COR-L47 (cell line): ENCODE measurements at places on chromosomes 3 and 15.

DNA sequence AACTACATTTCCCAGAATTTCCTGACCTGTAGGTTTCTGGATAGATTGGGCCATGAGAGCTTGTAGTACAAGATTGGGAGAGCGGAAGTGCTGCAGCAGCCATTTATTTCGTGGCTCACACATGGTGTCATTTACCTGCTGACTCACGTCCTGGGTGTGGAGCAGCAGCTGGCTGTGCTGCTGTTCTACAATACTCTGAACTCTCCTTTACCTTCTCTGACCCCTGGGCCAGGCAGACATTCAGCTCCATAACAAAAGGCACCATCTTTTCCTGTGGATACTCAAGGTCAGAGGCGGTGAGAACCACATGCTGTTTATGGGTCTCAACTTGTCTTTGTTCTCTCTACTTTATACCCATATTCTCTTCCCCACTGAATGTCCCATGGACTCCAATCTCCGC is 490.2 kb downstream of the IGSF11 start:
- DNase-seq = no peak

DNA sequence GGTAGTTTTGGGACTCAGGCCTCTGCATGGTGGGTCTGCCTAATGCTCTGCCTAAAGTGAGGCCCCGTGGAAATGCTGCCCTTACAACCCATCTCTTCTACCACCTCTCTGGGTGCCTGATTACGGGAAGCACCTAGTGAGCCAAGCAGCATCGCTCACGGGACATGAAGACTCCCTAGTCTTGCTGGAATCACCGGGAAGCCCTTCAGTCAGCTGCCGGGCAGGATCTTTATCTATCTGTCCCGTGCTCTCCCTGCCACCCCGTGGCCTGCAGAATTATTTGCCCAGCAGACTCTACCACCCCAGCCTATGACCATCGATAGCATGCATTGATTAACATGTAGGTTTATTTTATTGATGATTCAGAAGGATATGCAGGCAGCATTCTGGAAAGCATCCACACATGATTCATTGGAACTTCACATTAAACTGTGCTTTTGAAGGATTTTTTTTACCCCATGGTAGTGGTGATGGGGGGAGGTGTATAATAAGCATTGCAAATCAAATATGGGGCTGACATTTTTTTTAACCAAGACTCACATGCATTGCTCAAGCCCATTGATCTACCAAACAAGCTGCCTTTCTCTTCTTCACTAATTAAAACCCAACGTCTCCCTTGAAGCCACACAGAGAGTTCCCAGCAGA is 63.1 kb downstream of the ATP2B2 start:
- no peak for DNase-seq

DNA sequence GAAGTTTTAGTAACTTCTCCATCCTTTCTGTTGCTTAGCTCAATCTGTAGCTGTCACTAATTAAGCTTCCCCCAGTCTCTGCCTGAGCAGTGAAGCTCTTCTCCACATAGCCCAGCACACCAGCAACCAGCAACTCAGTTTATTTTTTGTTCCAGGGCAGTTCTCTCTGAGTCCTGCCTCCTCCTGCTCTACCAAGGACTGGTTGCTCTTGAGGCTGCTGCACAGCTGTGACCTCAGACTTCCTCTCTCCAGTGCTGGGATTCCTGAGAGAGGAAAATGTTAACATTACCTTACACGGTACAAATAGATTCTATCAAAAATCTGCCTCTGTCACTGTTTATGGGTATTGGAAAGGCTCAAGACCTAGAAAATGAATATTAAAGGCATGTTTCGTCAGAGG is 294.7 kb downstream of the OXSM start:
- no peak for DNase-seq

DNA sequence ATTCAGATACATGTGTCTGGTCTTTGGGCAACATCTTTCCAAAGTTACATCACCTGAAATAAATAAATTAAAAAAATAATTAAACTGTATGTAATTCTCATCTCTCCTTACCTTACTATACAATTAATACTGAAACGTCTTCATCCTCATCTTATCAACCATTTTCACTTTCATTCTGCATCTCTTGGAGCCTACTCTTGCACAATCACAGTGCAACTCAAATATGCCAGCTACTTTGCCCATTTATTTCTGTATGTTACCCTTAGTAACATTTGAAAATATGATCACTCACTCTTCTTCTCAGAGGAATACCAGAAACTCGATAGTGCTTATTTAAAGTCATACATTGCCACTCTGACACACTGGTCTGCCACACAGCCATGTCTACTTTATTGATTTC is 1357.1 kb upstream of the CADM2 start:
- DNase-seq = no peak

- DNase-seq = no peak
These were observed 37.8 kb upstream of the MED12L start for GRCh38 chr3:151047636-151048035.

DNA sequence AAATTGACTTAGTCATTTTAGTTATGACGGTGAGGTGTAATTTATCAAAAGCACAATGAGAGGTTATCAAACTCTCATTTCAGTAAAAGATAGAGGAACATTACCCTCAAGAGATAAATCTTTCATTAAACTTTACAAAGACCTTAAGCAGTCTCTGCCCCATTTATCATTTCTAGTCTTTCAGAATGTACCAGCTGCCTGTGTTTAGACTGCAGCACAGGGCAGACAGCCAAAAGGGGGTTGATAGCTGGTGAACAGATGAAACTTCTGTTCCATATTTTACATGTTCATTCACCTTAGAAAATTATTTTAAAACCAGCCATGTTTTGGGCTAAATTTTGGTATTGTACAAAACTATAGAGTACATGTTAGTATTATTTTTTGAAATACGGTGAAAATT is 514.6 kb upstream of the CNTN3 start:
- peak; percentile 5 for DNase-seq

- no peak for DNase-seq
These were observed 55.0 kb downstream of the SLC6A1 start for GRCh38 chr3:11047500-11047899.

GRCh38 chr15:96561593-96561992 is 231.1 kb downstream of the NR2F2 start:
- no peak for DNase-seq

- no peak for DNase-seq
These were observed 76.2 kb upstream of the ADAMTS9 start for GRCh38 chr3:64763980-64764379.

DNA sequence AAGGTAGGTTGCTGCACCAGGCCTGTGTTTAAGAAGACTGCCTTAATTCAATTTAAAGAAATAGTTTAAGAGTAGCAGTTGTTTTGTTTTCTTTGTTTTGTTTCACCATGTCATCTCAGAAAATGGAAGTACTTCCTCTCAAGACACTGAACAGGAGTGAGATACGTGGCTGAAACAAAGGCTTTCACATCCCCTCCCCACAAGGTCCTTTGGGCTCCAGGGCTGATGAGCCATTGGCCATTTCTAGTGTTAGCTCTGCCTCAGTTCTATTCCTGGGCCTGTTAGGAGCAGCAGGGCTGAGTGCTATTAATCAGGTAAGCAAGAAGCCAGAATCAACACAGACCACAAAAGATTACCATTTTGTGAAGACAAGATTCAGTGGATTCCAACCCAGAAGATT is 132.8 kb downstream of the KCNAB1 start:
- DNase-seq = no peak

- DNase-seq = peak; percentile 19
These were observed 240.0 kb downstream of the MBNL1 start for GRCh38 chr3:152508705-152509104.

- no peak for DNase-seq
These were observed 37.2 kb downstream of the CCDC54 start for GRCh38 chr3:107414325-107414964.

DNA sequence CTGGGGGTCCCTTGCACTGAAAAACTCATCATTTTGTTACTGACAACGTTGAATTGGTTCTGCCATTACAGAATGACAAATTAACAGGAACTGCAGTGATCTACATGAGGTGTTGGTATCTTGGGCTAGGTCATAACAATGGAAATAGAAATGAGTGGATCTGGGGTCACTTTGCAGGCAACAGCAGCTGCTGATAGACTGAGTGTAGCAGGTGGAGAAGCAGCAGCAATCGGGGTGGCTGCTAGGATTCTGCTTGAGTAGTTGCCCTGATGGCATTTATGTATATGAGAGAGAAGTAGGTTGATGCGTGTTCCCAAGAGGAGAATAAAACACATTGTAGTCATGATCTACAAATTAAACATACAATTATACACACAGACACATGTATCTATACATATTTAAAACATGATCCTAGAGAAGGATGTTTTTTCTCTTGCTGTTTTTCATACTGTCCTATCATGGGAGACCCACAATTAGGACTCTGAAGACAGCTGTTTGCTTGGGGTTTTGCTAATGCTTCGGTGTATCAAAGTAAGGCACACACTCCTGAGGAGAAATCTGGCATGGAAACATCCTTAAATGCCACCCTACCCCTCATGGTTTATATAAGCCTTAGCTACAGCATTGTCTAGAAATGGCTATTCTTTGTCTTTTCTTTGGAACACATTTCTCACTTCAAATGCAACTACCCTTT is 15.8 kb upstream of the THBS1 start:
- DNase-seq = no peak

DNA sequence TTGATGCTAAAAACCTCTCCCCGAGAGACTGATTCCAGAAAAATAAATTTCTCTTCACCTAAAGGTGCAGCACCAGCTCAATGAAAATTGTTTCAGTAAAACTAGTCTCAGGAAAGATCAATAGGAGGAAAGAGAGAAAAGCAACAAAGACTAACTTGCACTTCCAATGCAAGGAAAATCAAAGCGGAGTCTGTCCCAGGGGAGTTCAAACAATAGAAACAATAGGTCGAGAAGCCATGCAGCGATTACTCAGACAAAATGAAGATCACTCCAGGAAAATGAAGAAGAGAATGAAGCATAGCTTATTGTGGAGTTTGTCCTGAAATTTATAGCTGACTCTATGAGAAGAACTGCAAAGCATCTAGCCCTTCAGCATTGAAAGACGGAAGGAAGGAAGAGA is 105.1 kb upstream of the FRMD4B start:
- DNase-seq = no peak

GRCh38 chr3:63807961-63808565 is 11.0 kb upstream of the C3orf49 start:
- DNase-seq = no peak

GRCh38 chr3:192597506-192597905 is 129.8 kb downstream of the FGF12 start:
- no peak for DNase-seq

GRCh38 chr3:89179355-89180001 is 72.1 kb downstream of the EPHA3 start:
- no peak for DNase-seq

- DNase-seq = no peak
These were observed 91.1 kb downstream of the LINGO1 start for GRCh38 chr15:77541421-77542181.

DNA sequence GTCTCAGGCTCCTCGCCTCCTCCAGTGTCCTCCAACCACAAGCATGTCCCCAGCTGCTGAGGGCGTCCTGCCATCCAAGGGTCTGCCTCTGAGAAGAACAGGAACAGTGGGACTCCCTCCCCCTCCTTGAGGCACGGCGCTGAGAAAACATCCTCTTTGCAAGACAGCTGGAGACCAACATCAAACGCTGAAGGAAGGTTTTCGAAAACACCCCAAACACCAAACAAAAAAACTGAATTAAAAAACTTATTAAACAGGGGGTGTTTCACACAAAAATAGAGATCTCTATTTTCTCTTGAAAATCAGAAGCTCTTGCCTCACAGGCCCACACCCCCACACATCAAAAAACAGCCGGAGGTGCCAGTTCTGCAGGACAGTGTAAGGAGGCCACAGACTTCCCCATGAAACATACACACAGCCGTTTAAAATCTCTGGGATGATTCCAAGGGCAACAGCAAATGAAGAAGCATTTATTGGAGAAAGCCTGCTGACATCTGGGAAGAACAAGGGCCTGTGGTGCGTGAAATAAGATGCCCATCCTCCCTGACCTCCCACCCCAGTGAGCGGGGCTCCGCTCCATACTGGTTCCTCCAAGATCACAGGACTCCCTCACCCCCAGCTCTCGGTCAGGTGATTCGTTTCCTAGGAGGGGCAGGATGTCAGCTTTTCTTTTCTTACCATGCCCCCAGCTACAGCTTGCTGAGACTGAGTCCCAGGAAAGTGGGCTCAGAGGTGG is 71.3 kb downstream of the NUP210 start:
- DNase-seq = no peak

- DNase-seq = no peak
These were observed 13.1 kb downstream of the COL8A1 start for GRCh38 chr3:99651531-99651930.

DNA sequence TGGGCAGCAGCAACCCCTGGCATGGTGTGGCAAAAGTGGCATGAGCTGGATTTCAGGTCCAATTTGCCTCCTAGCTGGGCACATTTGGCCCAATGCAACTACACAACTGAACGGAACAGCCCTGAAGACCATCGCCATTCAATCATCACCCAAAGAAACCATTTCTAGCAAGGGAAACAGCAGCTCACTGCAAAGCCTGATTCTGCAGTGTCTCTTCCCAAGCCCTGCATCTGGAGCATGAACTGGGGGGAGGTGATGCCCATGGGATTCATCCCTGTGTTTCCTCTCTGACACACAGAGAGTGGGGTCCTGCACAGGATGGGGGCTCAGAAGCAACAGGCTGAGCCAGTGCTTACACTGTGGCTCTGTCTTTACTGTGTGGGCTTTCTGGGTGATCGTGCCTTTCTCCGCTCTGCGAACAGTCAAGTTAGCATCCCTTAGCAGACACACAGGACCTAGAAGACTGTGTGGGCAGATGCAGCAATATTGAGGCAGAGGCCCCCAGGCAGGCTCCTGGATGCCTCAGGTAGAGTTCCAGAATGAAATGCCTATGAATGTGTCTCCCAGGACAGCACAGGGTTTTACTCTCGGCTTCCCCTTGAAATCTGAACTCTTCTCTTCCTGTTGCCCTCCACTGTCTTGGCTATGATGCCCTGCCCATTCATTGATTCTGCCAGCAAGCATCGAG is 91.1 kb upstream of the ALDH1A3 start:
- no peak for DNase-seq

DNA sequence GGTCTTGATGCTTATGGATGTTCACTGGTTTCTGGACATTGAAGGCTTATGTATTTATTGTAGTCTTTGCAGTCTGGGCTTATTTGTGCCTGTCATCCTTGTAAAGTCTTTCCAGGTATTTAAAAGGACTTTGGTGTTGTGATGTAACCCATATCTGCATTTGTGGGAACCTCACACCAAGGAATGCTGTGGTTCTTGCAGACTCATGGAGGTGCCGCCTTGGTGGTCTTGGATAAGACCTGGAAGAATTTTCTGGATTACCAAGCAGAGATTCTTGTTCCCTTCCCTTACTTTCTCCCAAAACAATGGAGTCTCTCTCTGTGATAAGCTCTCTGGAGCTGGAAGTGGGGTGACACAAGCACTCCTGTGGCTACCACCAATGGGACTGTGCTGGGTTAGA is 363.5 kb upstream of the NECTIN3 start:
- no peak for DNase-seq

DNA sequence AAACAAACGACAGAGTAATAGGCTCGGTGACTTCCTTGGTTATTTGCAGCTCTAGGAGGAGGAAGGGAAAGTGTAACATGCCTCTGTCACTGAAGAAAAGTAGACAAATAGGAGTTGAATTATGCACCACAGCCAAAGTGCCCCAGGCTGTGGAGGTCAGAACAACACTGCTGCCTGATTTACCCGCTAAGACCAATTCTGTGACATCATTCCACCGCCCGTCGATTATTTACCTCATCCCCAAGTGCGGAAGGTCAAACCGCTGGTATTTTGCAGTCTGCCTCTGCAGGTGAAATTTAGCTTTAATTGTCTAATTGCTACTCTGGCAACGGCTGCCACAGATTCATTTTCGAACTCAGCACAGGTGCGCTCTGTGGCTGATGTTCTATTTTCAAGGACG is 106.3 kb upstream of the PRICKLE2 start:
- DNase-seq = no peak
